ENCODE measurements at places on chromosomes 6 and 20.

DNA sequence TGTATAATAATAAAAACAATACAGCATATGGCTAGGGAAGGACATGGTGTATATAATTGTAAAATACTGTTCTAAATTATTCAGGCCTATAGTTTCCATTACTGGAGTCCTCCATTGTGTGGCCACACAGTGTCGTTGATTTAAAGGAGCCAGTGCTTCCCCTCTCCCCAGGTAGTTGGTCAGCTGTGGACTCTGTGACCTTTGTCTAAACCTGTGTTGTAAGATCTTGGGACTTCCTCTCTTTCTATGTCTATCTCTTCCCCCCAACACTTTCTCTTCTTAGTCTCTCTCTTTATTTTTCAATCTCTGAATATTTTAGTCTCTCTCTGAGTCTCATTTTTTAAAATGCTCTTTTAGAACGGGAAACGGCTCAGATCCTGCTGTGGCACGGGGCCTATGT, 35.6 kb downstream of the BRPF3 start:
- DNase-seq, result no peak

DNA sequence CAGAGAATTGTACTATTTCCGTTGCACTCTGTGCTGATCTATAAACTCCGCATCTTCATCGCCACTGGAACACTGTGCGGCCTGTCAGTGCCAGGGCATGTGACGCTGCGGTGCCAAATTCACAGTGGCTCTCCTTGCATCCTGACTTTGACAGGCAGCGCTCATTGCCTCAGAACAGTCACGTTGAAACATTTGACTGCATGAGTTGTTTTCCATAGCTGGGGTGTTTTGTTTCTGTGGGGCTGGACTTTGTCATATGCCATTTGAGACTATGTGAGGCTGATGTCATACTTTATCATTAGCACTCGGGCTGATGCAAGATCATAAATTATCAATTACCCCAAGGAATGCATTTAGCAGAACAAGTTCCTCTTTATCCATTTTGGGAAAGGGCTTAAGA, 32.7 kb downstream of the CFAP61 start:
- DNase-seq, result no peak

DNA sequence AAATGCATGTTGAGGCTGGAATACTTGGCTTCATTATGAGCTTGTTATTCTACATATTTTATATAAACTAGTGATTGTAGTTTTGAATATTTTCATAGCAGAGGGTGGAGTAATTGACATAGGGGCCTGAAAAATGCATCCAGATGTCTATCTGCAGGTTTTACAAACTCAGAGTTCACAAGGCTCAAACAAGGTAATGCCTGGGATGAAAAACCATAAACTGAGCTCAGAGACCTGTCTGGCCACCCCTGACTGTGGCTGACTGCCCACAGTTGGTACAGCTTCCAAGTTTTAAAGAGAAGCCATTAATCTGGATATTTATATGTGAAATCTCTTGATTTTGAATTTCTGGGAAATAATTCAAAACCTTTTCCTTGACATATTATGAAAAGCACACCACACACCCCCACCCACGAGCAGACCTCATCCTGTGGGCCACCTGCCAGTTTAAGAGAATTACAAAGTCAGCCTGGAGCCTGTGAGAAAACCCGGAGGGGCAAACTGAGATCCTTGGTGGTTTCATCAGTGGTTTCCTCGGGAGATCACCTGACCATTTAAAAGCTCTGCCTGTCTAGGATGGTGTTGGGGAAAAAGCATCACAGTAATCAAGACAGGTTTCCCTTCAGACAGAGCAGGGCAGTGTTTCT, 230.1 kb downstream of the SAMD5 start:
- no peak for DNase-seq

DNA sequence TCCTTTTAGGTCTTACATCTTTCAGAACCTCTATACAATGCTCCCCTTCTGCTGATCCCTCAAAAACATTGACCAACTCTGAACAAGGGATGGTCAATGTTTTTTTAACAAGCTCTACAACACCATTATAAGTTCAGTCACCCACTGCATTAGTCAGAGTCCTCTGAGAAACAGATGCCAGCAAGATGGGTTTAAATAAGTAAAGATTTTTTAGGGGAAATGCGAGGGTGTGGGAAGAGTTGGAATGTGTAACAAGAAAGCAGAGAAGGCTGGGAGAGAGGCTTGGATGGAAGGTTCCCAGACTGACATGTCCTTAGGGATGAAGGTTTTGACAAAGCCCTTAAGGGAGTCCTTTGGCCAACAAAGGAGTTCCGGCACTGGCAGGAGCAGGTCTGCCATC, 478.3 kb downstream of the FRK start:
- no peak for DNase-seq

DNA sequence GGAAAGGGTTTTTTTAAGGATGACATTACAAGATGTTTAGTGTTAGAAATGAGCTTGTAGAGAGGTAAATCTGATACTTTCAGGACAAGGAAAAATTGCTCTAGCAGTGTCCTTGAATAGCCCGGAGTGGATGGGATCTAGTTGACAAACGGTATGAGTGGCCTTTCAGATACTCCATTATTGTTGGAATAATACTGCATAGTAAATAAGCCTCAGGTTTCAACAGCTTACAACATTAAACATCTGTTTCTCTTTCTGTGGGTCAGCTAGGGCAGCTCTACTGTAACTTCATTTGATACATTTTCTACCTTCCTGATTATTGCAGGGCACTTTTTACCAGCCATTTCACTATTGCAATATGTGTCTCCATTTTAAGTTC, 118.0 kb downstream of the B3GAT2 start:
- no peak for DNase-seq

All from WTC11 (cell line).